ENCODE measurements at places on chromosomes 3 and 15.

DNA sequence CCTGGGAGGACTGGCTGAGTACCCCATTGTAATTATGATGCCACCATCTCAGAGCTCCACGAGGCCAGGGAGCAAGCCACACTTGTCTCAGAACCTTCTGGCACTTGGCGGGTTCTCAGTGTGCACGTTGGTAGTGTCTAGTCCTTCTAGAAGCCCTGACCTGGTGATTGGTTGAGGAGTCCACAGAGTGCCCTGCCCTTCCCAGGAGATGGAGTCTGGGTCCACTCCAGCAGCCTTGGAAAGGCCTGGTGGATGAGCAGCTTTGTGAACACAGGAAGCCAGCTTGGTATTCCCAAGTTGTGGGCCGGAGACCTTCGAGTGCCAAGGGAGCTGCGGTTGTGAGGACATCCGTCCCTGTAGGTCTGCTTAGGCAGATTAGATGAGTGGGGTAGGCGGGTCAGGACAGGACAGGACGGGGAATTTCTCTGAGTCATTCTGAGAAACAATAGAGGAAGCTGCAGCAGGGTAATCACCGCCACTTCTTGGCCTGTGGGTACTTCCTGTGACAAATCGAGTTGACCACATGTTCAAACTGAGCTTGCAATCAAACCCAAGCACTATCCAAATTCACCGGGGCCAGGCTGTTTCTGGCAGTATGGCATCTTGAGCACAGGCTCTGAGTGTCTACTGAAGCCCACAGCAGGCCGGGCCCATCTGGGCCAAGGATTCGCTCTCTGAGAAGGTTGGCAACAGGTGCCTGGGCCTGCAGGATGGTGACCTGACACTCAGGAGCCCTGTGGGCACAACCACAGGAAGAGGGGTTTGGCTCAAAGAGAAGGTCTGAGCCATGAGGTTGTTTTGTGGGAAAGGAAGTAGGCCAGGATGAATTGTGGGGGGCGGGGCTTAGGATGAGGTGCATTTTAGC is 71.5 kb upstream of the PLXNA1 start:
- DNase-seq, result peak; percentile 29

DNA sequence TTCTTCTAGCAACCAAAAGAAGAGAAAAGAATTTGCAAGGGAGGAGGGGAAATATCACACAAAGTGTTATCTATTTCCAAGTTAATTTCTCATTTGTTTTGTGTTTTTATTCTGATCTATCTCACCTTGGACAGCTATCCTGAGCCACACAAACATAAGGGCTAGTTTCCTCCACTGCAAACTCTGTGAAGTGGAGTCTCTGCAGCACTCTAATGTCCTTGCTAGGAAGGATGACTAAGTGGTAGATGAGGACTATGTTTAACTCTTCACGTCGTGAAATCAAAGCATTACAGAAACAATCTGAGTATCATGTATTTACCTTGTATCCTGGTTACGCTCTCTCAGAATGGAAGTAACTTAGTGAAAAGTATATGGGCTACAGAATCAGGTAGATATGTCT is 33.9 kb upstream of the CHRM5 start:
- DNase-seq, result no peak

DNA sequence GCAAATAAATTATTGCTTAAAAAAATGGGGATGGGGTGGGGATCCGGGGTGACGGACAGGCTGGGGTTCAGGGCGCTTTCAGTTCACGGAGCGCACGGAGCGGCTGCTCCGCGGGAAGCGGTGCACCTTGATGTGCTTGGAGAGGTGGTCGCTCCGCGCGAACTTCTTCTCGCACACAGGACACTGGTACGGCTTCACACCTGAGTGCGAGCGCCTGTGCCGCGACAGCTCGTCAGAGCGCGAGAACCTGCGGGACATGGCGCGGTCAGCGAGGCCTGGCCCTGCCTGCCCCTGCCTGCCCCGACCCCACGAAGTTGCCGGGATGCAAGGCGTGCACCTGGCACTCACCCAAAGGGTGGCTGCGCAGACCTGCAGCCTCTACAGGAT is 13.6 kb downstream of the KLF15 start:
- DNase-seq, result no peak

GRCh38 chr15:36766449-36766848 is 187.0 kb downstream of the CDIN1 start:
- no peak for DNase-seq

DNA sequence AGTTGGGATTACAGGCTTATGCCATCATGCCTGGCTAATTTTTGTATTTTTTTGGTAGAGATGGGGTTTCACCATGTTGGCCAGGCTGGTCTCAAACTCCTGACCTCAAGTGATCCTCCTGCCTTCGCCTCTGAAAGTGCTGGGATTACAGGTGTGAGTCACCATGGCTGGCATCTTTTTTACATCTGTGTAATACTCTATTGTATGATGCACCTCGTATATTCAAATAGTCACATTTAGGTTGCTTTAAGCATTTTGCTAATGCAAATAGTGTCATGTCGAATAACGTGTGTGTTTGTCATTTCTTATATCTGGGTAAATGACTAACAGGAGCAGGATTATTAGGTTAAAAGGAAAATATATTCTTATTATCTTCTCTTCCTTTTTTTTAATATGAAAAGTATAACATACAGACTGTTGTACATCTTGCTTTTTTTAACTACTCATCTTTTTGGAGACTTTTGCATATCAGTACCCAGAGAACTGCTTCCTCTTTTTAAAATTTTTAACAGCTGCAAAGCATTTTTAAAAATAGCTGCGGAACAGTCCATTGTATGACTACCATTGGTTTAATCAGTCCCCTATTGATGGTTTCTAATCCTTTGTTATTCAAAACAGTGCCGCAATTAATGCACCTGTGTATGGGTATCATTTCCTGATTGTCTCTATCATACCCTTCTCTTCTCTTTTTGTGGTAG is 13.4 kb downstream of the SCAMP5 start:
- DNase-seq, result no peak

- no peak for DNase-seq
Observed at GRCh38 chr3:117193390-117193789, 483.8 kb downstream of the TUSC7 start.

GRCh38 chr3:12977117-12977808 is 96.0 kb downstream of the IQSEC1 start:
- no peak for DNase-seq

All from AG08396 (cell line).